ENCODE measurements at places on chromosomes 3 and 15.
A peak's percentile ranks its signal among the peaks of the same experiment; 100 is the strongest.

GRCh38 chr15:29765234-29765841 is 56.9 kb downstream of the TJP1 start:
- no peak for DNase-seq

DNA sequence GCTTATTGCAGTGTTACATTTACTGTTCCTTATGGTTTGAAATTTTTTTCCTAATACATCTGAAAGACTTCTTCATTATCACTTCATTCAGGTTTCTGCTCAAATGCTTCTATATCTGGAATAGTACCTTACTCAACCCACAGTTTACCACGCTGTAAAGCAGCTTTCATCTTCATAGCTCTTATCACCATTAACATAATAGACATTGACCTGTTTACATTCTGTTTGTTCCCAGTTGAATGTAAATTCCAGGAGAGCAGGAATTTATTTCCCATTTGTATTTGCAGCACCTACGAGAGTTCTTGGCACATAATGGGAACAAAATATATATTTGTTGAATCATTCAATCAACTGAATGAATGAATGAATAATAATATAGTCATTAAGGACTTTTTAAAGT is 844.6 kb upstream of the ROBO1 start:
- no peak for DNase-seq

DNA sequence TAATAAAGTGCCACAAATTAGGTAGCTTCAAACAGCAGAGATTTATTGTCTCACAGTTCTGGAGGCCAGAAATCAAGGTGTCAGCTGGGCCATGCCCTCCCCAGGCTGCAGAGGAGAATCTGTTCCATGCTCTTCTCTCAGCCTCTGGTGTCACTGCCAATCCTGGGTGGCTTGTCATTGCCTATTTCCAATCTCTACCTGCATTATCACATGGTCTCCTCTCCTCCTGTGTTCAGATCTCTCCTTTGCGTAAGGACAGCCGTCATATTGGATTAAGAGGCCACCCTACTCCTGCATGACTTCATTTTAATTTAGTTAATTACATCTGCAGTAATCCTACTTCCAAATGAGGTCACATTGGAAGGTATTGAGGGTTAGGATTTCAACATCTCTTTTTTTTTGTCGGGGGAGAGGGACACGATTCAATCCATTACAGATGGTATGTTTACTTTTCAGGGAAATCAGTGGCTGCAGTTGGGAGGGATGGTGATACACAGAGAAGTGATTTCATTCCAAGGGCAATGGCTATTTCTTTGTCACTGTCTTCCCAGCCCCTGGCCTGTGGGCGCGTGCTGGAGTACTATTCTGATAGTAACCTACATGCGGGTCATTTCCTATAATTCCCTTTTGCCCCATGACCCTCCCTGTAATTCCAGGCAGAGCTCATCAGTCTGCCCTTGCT is 169.4 kb downstream of the MINAR1 start:
- no peak for DNase-seq

GRCh38 chr3:124119056-124119716 is 127.3 kb upstream of the ROPN1 start:
- DNase-seq: peak; percentile 89

DNA sequence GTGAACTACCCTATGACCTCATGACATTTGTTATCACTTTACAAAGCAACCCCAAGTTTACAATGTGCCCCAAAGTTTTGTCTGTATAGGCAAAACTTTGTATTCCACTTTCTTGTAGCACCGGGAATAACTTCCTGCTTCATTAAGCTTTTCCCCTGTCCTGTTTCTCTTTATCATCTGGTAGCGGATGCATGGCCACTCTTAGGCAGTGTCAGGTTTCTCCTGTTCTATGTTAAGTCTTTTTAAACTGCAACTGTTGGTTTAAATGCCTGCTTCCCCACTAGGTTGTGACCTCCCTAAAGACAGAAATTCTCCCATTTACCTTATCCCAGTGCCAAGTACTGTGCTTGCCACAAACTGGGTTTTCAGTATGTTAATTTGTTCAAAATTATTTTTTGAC is 433.6 kb upstream of the DPH6 start:
- no peak for DNase-seq
